ENCODE measurements at places on chromosomes 6 and 20.

DNA sequence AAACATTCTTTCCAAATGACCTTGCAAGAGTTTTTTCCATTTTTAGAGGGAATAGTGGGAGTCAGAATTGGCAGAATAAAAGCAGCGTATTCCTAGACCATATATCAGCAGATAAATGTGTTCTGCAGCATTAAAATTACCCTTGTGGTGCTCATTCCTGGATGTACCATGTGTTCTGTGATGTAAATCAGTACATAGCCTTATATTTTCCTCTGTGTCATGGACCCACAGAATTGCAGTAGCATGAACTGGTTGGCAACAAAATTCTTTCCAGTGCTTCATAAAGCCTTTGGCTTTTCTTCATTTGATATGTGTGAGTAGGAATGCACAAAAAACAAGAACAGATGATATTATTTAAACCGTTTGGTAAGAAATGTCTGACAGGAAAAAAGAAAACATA is 32.5 kb downstream of the ANKEF1 start:
- peak; percentile 37 for DNase-seq

- no peak for DNase-seq
Measured at GRCh38 chr20:43658069-43658722, 8.7 kb upstream of the MYBL2 start.

DNA sequence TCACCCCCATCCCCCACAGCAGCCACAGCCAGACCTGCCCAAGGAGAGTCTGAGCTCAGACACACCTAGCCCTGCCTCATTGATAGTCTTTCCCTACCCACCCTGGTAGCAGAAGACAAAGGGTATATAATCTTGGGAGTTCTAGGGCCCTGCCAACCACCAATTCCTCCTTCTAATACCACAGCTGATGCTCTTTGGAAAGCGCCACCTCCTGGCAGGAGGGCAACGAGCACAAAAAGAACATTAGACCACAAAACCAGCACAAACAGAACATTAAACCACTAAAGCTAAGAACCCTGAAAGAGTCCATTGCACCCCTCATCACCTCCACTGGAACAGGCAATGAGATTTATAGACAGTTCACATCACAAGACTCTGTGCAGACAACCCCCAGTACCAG is 195.8 kb upstream of the FUT9 start:
- DNase-seq: no peak

DNA sequence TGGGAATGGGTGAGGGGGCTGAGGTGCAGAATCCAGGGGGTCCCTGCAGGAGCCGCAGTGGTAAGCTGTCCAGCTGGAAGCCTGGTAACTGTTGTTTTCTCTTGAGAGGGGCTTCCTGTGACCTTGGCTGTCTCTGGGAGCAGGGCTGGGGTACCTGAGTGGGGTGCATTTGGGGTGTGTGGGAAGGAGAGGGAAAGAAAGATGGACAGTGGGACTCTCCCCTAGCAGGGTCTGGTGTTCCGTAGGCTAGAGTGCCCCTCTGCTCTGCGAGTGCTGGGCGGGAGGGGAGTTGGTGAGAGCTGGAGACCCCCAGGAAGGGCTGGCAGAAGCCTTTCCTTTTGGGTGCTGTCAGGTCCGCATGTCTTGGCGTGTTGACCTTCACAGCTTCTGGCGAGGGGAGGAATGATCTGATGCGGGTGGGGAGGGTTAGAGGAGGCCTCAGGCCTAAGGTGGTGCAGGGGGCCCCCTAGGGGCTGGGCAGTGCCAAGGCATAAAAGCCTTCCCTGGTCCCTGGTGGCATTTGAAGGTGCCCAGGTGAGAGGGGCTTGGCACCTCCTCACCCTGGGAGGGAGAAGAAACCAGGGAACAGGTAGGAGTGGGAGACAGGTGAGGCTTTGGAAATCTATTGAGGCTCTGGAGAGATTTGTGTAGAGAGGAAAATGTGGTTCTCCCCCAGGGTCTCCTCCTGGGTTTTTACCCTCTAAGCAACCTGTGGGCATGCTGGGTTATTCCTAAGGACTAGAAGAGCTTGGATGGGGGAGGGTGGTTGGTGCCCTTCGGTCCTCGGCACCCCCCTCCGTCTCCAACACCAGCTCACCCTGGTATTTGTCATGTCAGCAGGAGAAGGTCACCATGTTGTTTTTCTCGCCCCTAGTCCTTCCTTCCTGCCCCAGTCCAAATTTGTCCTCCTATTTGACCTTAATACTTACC is 3.3 kb downstream of the VEGFA start:
- no peak for DNase-seq

GRCh38 chr20:9955646-9956045 is 79.1 kb upstream of the ANKEF1 start:
- no peak for DNase-seq

- DNase-seq: peak; percentile 69
Measured at GRCh38 chr6:145929037-145929633, 35.0 kb downstream of the SHPRH start.

- no peak for DNase-seq
Measured at GRCh38 chr6:161292650-161293281, 18.9 kb upstream of the AGPAT4 start.

- DNase-seq: no peak
Measured at GRCh38 chr6:37513155-37513554, 13.5 kb upstream of the CCDC167 start.

- no peak for DNase-seq
Measured at GRCh38 chr6:44494011-44494501, 106.5 kb downstream of the CDC5L start.

DNA sequence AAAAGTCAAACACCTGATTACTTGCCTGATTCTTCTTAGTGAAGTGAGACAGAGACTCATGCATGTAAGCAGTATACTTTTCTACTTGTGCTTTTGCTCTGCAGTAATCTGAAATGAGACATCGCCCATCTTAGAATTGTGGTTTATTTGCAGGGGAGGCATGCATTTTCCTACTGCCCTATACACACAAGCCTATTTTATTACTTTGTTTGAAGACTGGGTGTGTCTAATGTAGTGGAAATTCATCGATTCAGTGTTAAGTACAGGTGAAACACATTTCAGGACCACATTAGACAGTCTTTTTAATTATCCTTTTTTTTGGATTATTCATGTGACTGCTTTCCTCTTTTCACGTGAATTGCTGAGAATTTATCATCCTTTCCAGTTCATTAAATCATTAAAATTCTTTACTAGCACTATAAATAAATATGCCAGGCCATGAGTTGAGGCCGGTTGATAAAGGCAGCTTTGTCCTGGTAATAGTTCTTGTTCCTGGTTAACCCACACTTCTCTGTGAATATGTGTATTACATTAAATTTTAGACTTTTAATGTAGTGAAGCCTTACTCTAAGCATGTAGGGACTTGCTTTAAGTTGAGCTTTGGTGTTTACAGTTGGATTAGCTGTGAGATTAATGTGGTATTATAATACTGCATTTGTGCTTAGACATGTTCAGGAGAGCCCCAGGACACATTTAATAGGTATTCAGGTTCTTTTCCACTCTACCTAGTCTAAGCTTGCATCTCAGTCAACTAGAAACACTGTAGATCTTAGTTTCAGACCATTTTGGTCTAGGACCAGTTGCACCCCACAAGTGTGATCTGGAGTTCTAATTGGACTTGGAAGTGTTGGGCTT is 10.8 kb upstream of the BTBD3 start:
- DNase-seq: no peak

DNA sequence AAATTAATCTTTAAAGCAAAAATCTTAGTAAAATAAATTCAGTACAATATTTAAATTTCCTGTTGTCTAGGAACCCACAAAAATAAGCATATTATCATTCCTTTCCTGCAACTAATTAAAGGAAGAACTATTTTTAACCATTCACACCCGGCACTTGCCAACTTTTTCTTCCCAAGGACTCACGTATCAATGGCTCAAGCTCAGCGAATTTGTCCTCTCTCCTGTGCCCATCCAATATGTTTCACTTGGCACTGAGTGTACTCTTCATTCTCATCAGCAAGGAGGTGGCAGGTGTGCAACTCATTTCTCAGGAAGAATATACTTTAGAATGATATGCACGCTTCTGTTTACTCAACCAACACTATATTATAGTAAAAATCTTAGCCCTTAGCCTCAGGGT is 419.4 kb downstream of the C6orf118 start:
- DNase-seq: no peak

GRCh38 chr6:11876934-11877433 is 98.4 kb upstream of the ADTRP start:
- no peak for DNase-seq

DNA sequence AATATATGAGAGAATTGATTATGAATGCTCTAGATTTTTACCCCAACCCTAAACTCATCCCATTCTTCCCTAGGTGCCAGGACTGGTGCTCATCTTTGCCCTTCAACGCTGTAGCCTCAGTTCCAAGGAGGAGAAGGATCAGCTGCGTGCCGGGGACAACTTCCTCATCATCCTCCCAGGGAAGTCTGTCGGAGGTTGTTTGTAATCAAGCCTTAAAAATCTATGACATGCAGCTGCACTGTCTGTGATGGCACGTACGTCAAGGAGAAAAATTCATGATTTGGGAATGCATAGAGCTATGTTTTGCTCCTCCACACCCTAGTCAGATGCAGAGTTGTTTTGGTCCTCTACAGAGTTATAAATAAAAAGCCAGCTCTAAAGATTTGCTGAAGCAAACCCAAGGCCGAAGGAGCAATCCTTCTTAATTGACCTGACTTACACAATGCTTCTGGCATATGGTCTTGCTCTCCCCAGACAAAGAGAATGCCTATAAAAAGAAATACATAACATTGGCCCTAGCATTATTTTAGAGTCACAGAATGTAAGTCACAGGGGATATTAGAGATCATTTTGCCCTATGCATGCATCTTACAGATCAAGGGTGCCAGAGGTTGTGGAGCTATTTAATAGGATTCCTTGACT is 244.2 kb downstream of the HIVEP2 start:
- DNase-seq: no peak

DNA sequence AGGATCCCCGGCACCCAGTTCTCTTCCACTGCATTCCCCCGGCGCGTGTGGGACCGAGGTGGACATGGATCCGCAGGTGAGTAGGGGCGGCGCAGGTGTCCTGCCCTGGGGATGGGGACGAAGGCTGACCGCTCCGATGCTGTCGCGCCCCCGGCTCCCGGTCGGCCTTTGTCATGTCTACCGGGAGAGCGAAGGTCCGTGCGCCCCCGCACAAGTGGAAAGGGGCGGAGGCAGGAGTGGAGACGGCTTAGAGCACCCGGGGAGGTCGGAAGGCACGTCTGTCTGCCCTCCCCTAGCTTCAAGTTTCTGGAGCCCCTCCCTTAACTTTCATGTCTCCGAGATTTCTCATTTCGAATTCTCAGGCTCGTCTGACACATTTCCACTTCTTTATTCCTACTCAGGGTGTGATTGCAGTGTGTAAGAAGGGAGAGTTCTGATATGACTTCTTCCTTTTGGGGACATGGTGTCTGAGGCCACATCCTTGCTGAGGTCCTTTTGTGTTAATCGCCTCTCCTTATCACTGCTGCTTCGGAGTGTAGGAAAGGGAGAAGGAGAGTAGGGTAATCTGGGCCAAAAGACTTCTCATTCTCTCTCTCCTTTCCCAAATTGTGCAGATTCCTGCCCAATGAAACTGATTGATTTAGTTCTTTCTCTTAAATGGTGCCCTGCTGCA is 435 bp downstream of the KIFC1 start:
- peak; percentile 51 for DNase-seq

- DNase-seq: no peak
Measured at GRCh38 chr20:2917266-2917665, 44.0 kb downstream of the PTPRA start.

DNA sequence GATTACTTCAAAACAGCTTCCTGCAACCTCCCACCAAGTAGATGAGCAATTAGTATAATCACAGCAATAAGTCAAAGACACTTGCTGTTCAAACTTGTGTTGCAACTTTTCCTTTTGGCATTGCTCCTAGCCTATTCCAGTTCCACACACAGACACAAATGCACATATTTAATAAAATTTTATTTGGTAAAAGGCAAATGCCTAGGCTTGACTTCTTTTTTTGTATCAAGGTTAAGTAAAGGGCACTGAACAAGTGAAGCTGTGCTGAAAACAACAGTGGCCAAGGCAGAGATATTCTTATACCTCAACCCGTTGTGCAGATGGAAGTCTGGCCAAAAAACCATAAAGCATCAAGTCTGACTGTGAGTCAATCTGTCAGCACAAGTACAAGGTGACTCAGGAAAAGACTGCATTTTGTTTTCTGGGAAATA is 708.4 kb upstream of the CITED2 start:
- no peak for DNase-seq

GRCh38 chr6:134323698-134324097 is 5.8 kb upstream of the SGK1 start:
- no peak for DNase-seq

- DNase-seq: no peak
Measured at GRCh38 chr6:110180228-110181008, at the start of gene CDC40. TSS of gene CDC40 (plus strand) at chr6:110180427. CDS start at chr6:110180445, 18 bp downstream.

DNA sequence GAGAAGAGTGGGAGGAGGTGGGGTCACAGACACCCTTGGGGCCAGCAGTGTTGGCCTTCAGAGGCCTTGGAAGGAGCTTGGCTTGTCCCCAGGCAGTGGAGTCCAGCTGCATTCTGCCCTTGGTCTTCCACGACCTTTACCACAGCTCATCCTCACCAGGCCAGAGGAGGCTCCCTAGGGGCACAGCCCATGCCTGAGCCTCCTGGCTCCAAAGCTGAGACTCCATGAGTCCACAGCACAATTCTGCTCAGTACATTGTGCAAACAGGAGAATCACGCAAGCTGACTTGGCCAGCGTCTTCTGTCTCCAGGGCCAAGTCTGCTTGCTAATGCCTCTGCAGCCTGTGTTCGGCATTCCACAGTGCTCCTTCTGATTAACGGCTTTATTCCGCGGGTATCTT is 337.2 kb downstream of the SMOC2 start:
- DNase-seq: no peak

DNA sequence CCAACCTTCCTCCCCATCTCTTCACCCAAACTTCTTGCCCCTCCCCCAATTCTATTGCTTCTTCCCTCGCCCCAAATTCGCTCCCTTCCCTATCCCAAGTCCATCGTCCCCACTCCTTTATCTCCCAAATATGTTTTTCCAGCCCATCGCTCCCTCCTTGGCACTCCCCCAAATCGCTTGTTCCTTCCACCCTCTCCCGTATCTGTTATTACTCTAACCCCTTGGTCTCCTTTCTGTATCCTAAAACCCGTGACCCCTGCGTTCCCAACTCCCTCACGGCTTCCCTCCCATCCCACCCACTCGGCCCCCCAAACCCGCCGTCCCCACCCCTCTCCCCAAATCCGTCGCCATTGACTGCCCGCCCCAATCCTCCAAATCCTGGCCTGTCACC is 584 bp downstream of the MTCH1 start:
- peak; percentile 57 for DNase-seq

DNA sequence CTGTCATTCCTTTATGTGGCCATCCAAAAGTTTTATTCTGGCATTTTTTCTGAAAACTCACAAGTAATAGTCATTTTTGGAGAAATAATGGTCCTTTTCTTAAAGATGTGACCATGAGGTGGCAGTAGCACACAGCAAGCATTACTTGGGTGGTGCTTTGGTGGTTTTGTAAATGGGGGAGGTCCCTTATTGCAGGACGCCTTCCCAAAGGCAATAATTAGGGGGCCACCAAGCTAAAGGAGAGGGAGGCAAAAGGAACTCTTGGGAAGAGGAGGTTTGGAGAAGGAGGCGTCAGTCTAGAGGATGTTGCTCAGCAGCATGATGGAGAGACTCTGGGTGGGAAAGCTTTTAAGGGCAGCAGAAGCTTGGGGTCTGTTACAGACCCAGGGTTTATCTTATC is 422.6 kb upstream of the MMS22L start:
- peak; percentile 41 for DNase-seq
